Urothelium cell line (cell line): ENCODE measurements at places on chromosomes 3 and 15.

- no peak for DNase-seq
These were observed 1.4 kb upstream of the PRSS50 start for GRCh38 chr3:46719044-46719565.

- DNase-seq: no peak
These were observed 459.9 kb downstream of the RAP2B start for GRCh38 chr3:153621953-153622352.

DNA sequence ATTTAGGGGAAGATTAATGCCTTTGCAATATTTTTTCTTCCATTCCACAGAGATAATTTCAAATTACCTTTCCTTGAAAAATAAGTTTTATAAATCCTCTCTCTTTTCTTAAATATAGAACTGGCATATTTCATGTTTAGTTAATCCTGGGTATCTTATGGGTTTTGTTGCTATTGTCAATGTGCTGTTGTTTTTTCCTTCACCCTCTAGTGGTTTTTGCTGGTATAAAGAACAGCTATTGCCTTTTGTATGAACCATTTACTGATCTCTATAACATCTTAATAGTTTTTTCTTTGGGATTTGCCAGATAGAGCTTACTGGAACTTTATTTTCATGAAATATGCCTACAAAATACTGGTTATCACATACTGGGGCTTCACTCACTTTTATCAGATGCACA lies 359.6 kb upstream of the DPPA4 start:
- DNase-seq: no peak

- DNase-seq: no peak
These were observed 23.6 kb downstream of the UBE2E1 start for GRCh38 chr3:23829242-23829934.

DNA sequence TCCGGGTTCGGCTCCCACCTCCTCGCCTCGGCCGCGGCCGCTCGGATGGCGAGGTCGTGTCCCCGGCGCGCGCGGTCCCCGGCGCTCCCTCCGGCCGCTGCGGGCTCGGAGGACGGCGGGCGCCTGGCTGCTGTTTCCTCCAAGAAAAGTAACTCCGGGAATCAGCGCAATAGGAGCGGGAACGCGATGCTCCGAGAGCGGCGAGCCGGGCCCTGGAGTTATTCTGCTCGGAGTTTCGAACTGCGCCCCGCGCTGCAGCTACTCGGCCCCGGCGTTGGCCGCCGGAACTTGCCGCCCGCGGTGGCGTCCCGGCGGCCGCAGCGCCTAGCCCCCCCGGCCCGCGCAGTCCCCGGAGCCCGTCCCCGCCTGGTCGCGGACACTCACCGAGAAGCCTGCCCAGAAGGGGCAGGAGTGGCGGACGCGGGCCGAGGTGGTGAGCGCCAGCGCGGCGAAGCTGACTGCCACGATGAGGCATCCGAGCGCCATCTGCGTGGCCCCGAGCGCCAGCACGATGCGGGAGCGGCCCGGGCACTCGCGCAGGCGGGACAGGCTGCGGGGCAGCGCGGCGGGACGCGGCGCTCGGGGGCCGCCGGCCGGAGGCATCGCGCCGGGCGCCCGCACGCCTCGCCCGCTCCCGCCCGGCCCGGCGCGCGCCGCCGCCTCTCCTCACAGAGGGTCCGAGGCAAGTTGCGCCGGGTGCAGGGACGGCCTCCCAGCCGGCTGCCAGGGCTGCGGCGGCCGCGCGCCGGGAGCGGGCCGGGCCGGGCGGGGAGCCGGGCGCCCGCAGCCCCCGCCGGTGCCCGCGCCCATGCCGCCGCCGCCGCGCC lies 251.9 kb downstream of the TJP1 start:
- DNase-seq: no peak

- DNase-seq: no peak
These were observed 19.8 kb upstream of the NUDT16 start for GRCh38 chr3:131361464-131362421.

DNA sequence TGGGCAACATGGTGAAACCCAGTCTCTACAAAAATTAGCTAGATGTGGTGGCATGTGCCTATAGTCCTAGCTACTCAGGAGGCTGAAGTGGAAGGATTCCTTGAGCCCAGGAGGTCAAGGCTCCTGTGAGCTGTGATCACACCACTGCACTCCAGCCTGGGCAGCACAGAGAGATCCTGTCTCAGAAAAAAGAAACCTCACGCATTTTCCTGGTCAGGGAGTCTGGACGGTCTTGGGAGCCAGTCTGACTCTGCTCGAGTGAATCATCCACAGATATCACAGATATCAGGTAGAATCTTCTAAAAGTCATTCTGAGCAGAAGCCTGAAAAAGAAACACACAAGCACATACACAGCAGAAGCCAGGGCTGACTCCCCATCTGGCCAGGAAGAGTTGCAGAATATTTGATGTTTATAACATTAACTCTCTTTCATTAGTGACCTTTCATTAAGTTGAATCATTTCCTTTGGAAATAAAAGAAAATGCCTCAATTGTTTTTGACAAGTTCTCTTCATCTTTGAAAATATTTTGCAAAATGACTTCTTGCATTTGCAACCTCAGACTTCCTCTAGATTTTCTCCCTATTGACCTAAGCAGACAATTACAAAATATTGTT lies 56.5 kb upstream of the ABHD17C start:
- DNase-seq: no peak

DNA sequence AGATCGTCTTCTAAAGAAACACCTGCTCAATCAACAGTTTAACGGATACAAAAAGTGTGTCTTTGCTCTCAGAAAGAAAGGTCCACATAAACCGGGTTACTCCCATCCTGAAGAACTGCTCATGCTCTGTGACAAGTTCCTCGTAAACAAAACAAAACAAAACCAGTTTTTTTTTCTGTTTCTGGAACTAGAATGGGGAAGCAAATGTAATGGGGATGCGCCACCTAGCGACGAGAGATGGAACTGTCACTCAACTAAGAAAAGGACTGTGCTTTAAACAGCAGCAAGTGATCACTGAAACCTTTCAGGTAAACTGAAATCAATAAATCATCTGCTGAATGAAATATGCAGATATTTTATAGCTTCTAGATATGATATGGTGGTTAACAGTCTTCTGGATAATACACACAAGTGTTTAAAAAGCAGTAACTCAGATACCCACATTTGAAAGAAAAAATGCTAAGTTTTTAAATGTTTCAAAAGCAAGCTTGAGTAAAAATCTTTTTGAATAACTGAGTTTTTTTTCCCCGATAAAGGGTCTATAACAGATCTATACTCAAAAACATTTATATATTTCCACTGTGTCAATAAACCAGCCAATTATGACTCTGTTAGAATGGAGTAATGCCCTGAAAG lies 10.9 kb downstream of the TM2D3 start:
- peak; percentile 49 for DNase-seq

DNA sequence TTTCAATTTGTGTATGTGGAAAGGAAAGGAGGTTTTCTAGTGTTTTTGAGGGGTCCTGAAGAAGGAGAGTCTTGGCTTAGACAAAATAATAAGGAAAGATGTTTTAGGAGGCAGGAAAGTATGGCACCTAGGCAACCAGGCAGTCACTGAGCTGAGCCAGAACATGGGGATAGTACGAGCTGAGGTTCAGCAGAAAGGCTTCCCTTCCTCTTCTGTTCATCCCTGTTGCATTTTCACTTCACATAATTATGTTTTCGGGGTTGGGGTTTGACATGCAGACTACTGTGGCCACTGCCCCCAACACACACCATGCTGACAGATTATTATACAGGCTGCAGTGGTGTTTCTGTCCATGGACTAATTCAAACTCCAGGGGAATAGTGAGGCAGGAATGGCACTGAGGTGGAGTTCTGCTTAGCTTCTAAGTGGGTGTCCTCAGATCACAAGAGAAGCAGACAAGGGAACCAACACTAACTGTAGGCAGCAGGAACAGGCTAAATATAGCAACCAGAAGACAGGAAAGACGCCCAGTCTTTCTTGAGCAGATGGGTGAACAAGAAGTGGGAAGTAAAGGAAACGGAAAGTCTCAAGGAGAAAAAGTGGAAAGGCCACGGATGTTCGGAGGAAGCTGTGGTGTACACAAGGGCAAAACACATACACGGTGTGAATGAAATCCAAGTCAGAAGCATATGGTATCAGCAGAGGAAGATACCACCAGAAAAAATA lies 305.8 kb downstream of the PLCL2 start:
- DNase-seq: no peak

DNA sequence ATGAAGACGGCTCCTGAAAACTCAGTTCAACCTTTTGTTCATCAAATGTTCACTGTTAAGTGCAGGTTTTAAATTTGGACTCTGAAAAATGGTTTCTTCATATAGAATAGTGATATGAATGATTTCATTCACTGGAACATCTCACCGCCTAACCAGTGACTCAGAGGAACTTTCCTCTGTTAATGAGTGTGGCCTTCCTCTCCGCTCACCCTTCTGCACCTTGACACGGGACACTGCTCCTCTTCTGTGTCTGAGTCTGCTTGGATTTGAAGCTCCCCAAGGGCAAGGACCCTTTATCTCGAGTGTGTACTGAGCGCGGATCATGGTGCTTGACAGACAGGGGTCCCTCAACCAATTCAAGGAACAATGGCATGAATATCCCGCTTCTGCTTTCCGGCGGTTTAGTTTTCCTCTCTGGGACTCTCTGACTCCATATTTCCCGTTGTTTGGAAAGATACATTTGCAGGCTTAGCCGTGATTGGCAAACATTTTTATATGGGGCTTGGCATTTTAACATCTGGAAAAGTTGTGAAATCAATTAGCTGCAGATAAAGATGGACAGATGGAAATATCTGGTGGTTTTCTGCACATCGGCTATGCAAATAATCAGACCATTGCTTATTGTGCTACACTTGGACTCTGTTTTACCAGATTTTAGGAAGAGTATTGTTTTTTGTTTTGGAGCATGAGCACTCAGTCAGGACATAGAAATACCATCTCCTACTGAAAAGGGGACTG lies 20.9 kb downstream of the KBTBD8 start:
- DNase-seq: no peak

DNA sequence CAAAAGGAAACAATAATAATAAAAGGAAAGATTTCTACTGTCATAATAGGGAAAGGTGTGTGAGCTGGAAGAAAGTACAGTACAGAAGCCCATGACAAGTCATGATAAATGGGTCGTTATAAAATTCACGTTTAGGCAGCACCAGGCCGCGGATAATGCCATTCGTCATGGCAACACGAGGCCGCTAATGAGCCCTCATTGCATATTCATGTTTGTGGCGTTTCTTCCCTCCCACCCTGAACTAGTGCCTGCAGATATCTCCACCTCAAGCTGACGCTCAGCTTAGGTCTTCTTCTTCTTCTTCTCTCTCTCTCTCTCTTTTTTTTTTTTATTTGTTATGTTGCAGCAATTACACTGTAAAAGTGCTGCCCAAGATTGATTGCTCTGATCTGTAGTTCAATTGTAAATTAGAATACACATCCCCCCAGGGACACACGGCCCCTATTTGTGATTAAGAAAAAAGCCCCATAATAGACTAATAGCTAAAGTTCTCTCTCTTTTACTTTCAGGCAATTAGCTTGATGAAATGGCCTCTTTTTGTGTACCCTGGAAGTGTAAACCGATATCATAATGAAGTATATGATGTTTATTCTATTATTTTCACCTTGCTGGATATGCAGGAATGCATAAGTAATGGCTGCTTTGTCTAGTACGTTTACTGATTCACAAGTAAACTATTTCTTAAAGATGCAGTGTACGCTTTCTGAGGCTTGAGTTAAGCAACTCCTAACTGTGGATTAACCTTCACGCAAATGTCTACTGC lies 61.9 kb upstream of the NR2F2 start:
- DNase-seq: peak; percentile 20

- no peak for DNase-seq
These were observed 1.3 kb downstream of the ABHD2 start for GRCh38 chr15:89089316-89090230.

DNA sequence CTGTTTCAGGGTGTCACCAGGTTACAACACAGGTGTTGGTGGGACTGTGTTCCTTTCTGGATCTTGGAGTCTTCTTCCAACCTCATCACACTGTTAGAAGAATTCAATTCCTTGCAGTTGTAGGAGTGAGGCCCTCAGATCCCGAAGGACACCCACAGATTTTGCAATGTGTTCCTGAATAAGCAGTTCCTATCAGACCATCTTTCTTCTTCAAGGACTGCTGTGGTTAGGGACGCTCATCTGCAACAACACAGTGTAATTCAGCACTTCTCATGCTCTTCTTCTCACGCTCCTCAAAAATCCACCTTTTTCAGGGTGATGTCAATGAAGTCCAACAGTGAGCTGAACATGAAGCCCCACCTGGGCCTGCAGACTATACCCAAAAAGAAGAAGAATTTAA lies 18.8 kb downstream of the TM2D3 start:
- no peak for DNase-seq

DNA sequence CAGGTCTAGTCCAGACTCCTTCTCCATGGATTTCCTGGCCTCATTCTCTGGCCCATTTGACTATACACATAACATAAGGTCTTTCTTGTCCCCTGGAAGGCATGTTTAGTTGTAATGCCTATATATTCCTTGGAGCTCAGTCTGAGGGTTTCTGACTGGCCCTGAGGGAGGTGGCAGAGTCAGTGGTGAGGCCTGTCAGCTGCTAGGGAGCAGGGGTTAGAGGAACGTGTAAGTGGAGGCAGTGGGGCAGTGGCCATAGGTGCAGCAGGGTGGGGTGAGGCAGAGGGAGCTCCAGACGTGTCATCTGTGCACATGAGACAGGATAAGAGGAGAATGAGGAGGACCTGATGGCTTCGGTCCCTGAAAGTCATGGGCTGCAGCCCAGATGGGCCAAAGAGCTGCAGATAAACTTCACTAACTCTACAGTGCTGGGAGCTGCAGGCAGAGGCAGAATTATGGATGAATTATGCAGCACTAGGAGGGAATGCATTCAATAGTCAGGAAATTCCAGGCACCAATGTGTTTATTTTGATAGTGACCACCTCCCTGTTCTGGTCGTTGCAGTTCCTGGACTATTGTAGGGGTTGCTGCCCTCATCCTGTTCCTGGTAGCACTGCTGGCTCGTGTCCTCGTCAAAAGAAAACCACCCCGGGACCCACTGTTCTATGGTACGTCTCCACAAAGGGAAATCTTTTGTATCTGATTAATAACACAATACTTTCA lies 4.9 kb downstream of the TM6SF1 start:
- DNase-seq: no peak

DNA sequence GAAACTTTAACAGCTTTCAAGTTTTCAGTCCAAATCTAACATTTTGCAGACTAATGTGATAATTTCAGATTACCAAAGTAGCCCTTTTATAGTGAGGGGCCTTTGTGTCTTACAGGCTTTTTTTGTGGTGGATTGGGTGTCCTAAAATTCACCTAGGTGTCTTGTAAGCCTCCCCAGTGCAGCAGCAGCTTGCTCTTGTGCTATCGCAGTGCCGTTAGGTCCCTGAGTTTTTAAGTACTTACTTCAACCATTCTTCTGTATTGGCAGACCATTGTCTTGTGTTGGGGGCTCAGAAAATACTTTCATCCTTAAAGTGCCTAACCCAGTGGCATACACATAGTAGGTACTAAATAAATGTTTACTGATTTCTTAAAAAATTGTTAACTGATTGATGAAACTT lies 2.1 kb downstream of the PDE8A start:
- no peak for DNase-seq

DNA sequence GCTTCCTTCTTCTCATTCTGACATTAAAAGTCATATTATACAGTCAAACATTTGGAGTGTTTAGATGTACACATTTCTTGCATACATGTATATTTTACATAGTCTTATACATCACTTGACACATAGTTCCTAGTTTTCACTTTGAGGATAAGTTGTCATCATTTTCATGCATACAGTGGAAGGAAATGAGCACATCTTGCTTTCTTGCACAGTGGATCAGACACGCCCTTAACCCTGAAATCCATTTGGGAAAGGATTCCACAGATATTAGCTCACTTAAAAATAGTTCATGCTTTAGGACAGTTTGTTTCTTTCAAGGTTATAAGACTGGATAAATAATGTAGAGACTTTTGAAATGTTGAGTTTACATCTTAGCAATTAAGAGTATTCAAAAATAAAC lies 148.6 kb upstream of the MME start:
- no peak for DNase-seq
